ENCODE measurements at places on chromosomes 16 and 17.

DNA sequence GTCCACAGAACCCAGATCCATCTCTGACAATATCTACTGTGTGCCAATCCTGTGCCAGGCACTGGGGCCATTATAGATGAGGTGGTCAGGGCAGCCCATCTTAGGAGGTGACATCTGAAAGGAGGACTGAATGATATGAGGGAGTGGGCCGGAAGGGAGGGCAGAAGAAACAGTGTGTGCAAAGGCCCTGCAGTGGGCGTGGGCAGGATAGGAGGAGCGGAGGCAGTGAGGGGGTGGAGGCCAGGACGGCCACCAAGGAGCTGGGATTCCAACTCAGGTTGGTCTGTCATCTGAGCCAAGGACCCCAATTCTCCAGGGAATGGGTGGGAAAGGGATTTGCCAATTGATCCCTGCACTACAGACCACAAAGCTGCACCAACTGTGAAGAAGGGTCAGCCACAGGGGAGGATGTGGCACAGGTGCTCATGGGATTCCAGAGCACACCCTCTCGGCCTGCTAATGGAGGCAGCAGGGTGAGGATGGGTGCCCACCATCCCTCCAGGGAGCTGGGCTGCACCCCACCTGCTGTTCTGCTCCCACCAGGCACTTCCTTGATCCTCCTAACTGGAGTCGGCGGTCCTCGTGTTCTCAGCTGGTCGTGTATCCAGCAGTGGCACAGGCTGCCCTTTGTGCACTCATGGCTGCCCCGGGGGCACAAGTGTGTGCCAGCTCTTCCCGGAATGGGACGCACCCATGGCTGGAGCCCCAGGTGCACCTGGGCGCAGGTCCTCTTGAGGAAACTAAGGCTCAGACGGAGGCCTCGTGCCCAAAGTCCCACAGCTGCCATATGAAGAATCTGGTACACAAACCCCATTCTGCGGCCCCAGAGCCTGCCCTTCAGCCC lies 9.6 kb downstream of the SREBF1 start:
- DNase-seq: no peak

- no peak for DNase-seq
Observed at GRCh38 chr17:42362245-42362961, 25.8 kb downstream of the STAT3 start.

DNA sequence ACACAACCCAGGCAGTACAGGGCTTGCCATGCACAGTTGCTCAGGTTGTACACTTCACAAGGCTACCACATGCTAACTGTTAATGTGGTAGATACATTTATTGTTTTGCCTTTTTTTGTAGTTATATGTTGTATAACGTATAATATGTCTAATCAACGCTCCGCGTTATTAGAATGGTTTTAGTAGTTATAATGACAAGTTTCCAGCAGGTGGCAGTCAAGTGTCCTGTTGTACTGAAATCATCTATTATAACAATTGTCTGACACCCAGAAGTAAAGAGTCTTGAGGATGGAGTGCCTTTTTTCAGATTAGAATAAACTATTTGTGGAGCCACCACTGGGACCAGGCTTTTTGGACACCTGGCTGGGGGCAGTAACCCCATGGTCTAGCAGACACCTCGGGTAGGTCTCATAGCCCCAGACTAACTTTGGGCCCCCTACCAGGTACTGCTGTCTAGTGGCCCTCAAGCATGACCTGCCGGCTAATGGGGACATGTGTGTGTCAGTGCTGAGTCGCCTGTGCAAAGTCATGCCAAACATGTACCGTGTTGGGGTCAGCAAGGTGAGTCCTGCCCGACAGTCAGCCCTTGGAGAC lies 32.8 kb downstream of the MYO15A start:
- DNase-seq: peak; percentile 63

GRCh38 chr17:31787857-31788570 lies 71.0 kb downstream of the COPRS start:
- DNase-seq: no peak

- DNase-seq: no peak
Observed at GRCh38 chr16:1580256-1580655, 31.6 kb downstream of the IFT140 start.

DNA sequence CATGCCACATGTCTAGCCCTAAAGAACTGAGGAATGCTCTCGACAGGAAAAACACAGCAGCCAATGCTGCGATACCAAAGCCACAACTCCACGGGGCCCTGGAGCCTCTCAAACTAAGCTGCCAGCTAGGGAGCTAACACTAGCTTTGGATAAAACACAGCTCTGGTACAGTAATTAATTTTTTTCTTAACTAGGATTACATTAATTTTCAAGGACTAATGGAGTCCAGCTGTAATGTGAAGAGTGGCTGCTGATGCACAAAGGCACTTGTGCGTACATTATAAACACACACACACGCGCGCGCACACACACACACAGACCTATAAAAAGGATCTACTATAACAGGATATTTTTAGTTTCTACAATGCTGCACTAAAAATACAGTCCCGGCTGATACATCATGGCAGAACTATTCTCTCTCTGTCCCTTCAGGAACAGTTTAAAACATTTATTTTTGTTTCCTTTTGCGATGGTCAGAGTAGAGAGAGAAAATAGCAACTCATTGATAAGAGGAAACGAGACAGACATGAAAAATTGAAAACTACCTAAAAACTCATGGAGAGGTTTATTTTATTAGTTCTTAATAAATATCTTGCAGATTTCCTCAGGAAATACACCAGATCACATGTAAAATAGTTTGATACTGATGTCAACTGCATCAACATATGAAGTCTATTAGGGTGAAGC lies 88.5 kb downstream of the SMG6 start:
- no peak for DNase-seq

DNA sequence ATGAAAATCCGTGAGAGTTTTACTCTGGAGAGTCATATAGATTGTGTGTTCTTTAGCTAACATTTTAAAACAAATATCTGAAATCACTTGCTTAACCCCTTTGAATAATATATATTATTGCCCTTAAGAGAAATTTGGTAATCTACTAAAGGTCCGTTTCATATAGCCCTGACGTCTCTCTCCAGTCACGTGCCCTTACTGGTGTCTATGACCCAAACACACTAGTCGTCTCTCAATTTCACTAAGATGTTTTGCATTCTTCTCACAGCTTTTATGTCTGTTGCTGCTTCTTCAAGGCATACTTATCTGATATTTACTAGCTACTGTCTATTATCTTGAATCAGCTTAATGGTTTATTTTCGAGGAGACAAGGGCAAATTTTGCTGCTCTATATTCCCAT lies 409.9 kb downstream of the KCNJ18 start:
- no peak for DNase-seq

DNA sequence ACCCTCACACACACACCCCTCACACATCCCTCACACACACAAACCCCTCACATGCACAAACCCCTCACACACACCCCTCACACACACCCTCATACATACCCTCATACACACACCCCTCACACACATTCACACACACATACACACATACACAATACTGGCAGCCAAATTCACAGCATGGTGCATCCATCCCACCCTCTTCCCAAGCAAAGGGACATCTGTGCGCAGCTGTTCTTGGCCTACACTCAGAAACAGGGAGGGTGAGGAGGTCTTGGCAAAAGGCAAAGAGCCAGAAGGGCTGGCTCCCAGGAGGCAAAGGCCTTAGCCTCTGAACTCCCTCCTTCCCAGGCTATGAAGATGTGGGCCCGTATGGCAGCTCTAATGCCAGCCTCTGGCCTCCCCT lies 23.4 kb downstream of the C17orf67 start:
- DNase-seq: no peak

DNA sequence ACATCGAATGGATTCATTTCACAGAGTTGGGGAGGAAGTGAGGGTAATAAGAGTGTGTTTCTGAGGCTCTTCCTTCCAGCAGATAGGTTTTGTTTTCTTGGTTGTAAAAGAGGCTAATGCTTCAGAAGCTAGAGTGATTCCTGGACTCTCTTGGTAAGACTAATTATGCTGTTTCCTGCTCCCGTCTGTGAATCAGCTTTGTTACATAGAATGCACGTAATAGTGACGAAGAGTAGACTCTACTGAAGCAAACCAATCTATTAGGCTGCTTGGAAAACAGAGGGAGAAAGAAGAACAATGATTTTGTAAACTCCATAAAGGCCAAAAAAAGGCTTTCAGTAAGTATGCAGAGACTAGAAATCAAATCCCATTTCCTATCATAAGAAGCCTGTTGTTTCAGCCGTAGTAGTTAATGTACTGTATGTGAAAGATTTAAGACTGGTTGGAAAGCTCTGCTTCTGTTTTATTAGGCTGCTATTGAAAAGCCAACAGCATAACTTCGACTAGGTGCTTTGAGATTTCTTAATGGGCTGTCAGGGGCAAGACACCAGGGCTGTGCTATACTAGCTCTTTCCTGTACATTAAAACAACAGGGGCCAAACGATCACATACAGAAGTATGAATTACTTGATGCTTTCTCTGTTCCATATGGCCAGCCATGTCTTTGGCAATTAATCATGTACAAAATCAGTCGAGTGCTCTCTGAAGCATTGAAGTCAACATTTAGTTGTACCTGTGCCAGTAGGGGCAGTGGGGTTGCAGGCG lies 219.0 kb downstream of the FTO start:
- no peak for DNase-seq

GRCh38 chr16:53817812-53818550 lies 114.0 kb downstream of the FTO start:
- DNase-seq: no peak

DNA sequence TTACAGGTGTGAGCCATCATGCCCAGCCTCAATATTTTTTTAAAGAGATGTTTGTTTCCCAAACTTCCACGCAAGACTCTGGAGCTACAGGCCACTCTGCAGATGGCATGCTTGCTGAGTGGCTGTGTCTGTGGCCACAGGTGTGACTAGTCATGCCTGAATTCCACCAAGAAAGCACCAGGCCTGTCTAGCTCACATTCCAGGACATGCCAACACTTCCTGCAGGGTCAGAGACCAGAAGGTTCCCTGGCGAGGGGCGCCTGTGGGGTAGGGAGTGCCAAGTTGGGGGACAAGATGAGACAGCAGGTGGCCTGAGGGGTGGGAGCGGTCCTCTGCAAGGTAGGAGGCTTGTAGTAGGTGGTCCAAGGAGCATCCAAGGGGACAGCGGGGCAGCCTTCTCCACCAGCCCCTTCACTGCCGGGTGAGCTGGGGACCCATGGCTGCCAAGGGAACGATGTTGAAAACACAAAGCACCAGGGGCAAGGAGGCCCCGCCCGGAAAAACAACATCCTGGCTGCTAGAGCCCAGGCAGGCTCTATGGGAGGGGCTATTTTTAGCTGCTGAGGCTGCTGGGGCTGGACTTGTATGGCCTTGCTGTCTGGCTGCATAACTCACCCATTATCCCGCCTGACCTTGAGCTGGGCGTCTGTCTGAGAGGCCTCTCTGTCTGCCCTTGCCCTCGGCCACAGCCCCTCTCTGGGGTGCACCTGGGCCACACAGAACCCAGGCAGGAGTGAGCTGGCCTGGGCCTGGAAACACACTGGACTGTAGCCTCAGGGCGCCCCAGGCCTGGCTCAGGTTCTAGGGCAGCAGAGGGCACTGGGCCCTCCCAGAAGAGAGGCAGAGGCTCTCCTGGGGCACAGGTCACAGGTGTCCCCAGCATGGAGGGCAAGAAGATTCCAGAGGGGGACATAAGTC lies 5.7 kb downstream of the TRIM47 start:
- DNase-seq: peak; percentile 62

DNA sequence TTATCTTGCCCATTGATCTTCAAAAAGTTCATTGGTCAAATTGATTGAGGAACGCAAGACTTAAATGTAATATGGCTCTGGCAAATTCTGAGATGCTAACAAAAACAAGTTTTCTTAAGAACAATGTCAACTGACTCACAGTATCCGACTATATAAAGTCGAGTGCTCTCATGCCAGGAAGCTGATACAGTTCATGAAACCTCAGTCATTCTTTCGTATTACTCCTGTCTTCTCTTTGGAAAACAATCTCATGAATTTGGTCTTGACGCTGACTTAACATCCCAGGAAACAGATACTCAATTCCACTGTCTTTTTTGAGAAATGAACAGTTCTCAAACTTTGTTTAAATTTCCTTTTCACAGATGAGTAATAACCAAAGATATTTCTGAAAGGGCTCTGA lies 704.9 kb downstream of the MAF start:
- DNase-seq: peak; percentile 73

- no peak for DNase-seq
Observed at GRCh38 chr17:62720126-62720850, 87.8 kb downstream of the MARCHF10 start.

GRCh38 chr17:27807567-27808470 lies 7.5 kb upstream of the NOS2 start:
- peak; percentile 84 for DNase-seq

DNA sequence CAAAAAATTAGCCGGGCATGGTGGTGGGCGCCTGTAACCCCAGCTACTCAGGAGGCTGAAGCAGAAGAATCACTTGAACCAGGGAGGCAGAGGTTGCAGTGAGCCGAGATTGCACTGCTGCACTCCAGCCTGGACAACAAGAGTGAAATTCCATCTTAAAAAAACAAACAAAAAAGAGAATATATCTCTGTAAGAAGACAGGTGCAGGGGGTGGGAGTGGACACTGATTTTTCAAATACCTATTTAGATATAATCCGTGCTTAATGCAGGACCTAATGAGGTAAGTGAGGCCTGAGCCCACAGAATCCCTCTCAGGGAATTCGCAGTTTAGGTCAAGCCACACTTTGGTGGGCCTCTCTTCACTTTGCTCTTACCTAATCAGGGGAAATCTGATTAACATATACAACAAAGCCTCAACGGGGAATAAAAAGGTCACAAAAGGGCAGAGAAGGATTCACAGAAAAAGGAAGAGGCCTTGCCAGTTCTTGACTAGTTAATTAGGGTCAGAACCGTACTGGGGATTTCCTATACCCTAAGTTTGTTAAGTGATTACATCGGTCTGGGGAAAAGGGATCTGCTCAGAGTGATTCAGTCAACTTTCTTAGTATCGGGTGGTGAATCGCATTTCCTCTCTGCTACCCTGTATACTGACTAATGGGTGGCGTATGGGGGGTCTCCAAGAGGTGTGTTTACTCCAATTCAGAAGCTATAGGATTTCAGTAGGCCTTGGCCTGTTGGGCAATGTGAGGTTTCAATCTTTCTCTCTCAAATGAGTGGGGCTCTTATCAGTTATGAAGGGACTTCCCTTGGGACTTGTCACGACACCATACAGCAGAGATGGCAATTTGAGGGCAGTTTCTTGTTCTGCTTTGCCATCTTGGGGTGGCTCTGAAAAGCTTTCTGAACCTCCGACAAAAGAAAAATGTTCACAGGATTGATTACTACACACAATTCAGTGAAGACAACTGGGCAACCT lies 1.9 kb upstream of the NFAT5 start:
- peak; percentile 90 for DNase-seq

- peak; percentile 61 for DNase-seq
Observed at GRCh38 chr17:40646791-40647623, 611 bp downstream of the SMARCE1 start.

GRCh38 chr16:87233928-87234327 lies 83.3 kb downstream of the C16orf95 start:
- DNase-seq: peak; percentile 31

GRCh38 chr16:81357711-81358260 lies 43.0 kb downstream of the GAN start:
- DNase-seq: no peak

- no peak for DNase-seq
Observed at GRCh38 chr17:27266228-27266627, 27.7 kb upstream of the WSB1 start.

Measured in activated CD4-positive, alpha-beta T cell treated with anti-CD3 and anti-CD28 coated beads, Interleukin-10, Interleukin-2, amounts not matched to agents 100 ng/mL and 50 ng/mL, durations not matched to agents 16 hours and 8 hours (primary cell).